ENCODE measurements at places on chromosomes 2 and 18. TPM values are rescaled to one million over a fixed set of nuclear protein-coding genes. Genes with fewer than 3 reads are reported as not detected.

DNA sequence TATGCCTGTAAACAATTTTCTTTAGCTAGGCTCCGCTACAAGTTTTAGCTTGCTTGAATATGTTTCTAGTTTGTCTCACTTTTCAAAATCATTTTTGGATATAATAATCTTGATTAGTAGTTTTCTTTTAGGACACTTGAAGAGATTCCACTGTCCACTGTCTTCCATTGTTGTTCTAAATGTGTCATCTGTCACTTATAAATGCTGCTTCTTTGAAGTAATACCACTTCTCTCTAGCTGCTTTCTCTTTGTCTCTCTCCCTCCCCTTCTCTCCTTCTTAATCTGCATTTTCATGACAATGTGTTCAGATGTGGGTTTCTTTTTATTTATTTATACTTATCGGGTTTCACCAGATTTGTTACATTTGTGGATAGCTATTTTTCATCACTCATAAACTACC, 73.7 kb upstream of the DPP10 start:
- DNase-seq, result no peak

- no peak for DNase-seq
These were observed 3.1 kb downstream of the STK39 start for GRCh38 chr2:168244318-168244717.

DNA sequence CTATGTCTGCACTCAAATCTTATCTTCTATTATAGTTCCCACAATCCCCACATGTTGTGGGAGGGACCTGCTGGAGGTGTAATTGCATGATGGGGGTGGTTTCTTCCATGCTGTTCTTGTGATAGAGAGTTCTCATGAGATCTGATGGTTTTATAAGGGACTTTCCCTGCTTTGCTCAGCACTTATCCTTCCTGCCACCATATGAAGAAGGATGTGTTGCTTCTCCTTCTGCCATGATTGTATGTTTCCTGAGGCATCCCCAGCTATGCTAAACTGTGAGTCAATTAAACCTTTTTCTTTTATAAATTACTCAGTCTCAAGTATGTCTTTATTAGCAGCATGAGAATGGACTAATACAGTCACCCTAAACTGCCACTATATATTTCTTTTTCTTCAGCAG, 79.1 kb downstream of the SH3YL1 start:
- DNase-seq, result no peak

DNA sequence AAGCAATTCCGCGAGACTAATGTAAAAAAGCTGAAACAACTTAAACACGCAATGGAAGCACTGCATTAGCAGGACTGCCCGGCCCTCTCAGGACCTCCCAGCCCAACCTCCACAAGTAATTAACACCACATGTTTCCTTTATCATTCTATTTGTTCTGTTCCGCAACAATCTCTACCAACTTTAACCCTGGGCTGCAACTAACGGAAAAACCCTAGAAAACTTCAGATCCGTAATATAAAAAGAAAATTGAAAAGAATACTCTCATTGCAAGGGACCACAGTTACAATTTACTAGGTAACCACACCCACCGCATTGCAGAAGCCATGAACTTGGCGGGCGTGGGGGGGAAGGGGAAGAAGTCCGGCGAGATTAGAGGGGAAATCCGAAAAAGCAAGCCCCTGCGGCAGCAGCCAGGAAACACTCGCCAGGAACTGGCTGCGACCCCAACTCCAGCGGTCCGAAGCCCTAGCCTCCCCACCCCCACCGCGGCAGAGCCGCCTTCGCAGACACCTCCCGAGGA, 1.2 kb downstream of the EPB41L3 start:
- no peak for DNase-seq

GRCh38 chr2:63058144-63058920, 7.7 kb downstream of the OTX1 start:
- DNase-seq, result no peak

The GKN1 gene
- not detected for polyA plus RNA-seq

DNA sequence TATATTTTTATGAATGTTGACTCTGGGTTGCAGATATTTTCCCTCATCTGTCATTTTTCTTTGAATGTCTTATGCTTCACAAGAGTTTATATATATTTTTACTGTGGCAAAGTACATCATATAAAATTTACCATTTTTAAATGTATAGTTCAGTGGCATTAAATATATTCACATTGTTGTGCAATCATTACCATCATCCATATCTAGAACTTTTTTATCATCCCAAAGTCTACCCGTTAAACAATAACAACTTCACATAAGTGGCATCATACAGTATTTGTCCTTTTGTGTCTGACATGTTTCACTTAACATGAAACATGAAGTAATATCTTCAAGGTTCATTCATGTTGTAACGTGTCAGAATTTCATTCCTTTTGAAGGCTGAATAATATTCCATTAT, 24.5 kb downstream of the RAB3GAP1 start:
- no peak for DNase-seq

The DYSF gene
- polyA plus RNA-seq, result not detected

- DNase-seq, result no peak
These were observed 159.4 kb downstream of the TPO start for GRCh38 chr2:1572638-1573037.

DNA sequence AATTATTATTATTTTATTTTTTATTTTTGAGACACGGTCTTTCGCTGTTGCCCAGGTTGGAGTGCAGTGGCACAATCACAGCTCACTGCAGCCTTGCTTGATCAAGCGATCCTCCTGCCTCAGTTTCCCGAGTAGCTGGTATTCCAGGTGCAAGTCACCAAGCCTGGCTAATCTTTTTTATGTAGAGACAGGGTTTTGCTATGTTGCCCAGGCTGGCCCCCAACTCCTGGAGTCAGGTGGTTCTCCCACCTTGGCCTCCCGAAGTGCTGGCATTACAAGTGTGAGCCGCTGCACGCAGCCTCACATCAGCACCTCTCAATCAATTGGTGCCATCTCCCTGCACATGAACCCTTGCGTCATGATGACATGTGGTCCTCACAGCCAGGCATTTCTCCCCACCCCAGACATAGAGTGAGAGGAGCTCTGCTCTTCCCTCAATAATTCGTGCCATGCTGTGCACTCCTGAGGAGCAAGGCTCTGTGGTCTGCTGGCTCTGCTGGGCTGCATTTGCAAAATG, 5.9 kb downstream of the INPP5D start:
- DNase-seq, result no peak

The LIMS4 gene
- 0.36 TPM for polyA plus RNA-seq

GRCh38 chr18:34760444-34760843, 50.3 kb downstream of the DTNA start:
- no peak for DNase-seq

DNA sequence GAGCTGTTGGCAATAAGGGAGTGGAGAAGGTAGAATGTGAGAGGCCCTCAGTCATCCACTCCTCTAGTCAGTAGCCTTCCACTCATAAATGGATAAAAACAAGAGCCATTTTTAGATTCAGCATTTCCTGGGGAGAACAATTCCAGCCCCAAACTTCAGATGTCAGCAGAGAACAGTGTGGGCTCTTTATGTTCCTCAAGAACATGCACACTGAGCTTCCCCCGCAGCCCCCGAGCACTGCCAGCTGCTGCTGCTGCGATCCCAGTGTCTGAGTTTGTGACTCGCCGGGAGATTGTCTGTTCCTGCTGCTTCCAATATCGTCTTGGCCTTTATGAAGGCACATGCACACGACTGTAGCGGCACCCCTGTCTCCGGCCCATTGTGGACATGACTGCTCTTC, 143.7 kb upstream of the CTNNA2 start:
- no peak for DNase-seq

- DNase-seq, result no peak
These were observed 16.3 kb upstream of the CCDC68 start for GRCh38 chr18:54975598-54975997.

The CIB4 gene
- not detected for polyA plus RNA-seq

DNA sequence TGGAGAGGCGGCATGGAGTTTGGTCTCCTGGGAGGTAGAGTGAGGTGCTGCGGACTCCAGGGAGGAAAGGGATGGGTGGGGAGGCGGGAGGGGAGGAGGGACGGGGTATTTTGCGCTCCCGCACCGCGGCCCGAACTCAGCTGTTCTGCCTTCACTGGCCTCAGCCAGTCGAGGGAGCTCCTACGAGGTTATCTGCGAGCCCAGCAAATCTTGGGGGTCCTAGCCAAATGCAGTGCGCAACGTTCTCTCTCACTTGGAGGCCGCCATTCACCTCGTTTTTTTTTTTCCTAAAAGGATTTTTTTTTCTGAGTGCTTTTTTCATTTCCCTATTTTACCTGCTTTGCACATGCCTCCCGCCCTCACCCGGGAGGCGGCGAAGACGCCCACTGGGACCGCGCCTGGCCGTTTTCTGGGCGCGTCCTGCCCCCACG, 877 bp upstream of the BCL2L11 start:
- DNase-seq, result no peak

DNA sequence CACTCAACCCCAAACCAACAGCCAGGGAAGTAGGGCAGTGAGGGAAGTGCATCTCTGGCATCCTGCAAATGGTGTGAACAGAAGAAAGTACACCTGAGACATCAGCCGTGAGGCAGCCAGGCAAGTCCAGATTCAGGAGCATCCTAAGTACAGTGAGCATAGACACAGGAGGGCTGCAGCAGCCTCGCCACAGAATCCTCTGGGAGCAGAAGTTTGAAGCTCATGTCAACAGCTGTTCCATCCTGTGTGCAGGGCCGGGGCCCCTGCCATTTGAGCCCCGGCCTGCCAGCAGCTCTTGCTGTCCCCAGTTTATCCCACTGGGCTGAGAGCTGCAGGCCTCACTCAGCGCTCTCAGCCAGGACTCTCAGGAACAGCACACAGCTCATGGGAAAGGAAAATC, 14.5 kb downstream of the LOXHD1 start:
- no peak for DNase-seq
